ENCODE measurements at places on chromosomes 12 and 14.
A peak's percentile ranks its signal among the peaks of the same experiment; 100 is the strongest.

- DNase-seq, result peak; percentile 29
Observed at GRCh38 chr12:101939856-101940265, 62.5 kb downstream of the DRAM1 start.

DNA sequence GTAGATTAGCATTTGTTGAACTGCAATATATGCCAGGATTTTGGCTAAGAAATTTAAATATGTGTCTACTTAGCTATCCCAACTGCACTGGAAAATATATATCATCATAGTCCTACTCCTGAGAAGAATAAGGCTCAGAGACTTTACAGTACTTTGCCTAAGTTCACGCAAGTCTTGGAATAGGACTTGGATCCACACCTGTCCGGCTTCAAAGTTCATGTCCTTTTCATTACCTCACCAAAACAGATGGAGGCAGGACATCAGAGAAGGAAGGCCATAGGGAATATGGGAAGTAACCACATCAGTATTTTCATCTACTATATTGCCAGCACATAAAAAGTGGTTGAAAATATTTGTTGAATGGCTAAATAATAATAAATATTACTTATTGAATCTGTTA is 358.5 kb downstream of the PRKD1 start:
- DNase-seq, result no peak

DNA sequence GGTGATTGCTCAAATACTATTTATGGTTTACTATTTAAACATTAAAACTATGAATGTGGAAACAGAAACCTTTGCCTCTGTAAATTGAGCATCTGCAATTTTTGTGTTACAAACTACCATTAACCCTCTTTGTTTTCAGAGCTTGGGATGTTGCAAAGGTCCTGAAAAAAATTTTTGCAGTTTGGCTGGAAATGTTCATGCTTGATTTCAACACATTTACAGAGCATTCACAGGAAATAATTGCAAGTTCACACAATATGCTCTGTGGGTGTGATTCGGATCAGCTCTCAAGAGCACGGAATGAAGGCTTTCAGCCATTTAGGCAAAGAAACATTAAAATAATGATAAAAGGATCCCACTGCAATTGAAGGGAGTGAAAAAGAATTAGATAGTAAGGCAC is 232.9 kb downstream of the ATP23 start:
- no peak for DNase-seq

DNA sequence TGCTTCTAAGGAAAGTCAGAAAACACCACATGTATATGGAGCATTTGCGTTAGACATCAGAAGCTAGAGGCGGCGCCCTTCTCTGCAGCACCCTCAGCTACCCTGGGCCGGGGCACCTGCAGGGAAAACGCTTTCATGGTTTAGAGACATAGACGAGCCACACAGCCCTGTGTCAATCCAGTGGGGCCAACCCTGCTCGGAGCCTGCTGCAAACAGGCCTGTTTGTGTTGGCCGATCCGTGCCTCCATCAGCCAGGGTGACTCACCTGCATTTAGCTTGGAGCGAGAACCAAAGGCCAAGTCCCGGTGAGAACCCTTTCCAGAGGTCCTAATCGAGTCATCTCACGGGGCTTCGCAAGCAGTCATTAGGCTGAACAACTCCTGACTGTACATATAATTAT is 19.5 kb upstream of the FZD10 start:
- DNase-seq, result no peak

GRCh38 chr12:31658471-31659086 is 909 bp upstream of the ETFBKMT start:
- no peak for DNase-seq

- no peak for DNase-seq
Observed at GRCh38 chr12:93441081-93441616, 598 bp downstream of the UBE2N start.

GRCh38 chr14:102431751-102432150 is 69.0 kb downstream of the TECPR2 start:
- DNase-seq, result no peak

GRCh38 chr14:57388067-57388466 is 2.3 kb upstream of the NAA30 start:
- no peak for DNase-seq

DNA sequence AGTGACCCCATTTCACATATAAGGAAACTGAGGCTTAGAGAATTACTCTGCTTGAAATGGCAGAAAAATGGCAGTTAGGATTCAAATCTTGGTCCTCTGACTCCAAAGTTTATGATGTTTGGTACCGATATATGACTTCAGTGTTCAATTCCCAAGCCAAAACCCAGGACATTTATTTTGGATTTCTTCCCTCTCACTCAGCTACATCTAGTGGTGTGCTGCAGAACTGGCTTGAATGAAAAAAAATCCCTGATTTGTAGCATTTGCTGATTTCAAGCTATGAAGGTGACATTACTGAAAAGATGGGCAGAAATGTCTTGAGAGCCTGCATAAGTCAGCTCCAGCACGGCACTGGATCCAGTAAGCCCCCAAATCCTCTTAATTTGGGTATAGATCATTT is 106.4 kb downstream of the EFCAB11 start:
- DNase-seq, result no peak

DNA sequence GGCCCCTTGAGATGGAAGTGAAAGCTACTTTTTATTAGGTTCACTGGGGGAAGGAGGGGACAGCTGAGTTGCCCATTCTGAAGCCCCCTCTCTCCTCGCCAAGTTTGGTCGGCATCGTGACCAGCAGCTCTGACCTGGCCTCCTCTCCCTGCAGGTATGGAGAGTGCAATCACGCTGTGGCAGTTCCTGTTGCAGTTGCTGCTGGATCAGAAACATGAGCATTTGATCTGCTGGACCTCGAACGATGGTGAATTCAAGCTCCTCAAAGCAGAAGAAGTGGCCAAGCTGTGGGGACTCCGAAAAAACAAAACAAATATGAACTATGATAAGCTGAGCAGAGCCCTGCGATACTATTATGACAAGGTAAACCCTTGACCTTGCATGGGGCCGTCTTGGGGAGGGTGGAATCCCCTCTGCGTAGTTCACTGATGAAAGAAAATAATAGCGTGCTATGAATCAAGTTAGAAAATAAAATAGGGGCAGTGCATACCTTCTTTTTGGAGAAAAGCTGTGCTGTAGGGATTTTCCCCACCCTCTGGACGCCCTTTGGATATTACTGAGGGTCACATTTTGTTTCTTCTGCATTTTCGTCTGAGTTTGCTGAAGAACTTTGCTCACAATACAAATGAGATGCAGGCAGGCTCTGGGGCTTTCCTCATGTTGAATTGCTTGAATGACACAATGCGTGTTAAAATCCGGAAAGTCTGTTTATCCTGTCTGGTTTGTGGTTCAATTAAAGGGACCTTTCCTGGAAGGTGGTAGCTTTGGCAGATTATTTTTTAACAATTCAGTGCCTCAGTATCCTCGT is 29.4 kb downstream of the ELK3 start:
- DNase-seq, result no peak

- no peak for DNase-seq
Observed at GRCh38 chr12:16763901-16764300, 157.9 kb upstream of the LMO3 start.

GRCh38 chr14:93932642-93933041 is 5.5 kb downstream of the FAM181A start:
- DNase-seq, result no peak

GRCh38 chr14:103050935-103051334 is 6.4 kb downstream of the CDC42BPB start:
- no peak for DNase-seq

DNA sequence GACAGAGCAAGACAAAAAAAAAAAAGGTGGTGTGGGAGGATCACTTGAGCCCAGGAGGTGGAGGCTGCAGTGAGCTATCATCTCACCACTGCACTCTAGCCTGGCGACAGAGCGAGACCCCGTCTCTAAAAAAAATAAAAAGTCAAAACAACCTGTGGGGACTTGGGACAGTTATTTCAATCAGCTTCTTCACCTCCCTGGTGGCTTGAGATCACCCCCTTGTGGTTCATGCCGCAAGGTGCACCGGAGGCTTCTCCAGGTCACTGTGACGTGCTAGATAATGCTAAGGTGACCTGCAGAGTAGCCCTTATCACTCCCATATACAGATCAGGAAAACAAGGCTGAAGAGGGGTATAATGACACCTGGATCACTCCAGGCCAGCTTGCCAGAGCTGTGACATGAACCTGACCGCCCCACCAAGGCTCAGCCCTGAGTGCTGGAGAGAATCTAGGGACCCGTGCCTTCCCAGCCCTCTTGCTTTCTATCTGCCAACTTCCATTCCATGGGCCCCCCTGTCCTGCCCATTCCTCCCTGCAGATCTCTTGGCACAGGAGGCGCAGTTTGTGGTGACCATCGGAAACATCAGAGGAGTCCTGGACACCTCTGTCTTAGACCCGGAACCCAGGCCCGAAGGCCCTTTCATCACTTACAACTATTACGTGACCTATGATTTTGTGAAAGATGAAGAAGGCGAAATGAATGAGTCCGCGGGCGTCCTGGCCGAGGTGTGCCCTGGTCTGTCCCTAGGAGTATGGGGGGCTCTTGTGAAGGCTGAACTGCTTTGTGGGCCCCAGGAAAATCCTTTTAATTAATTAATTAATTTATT is 8.1 kb downstream of the LRRC43 start:
- no peak for DNase-seq

GRCh38 chr12:106140223-106140986 is 1.7 kb upstream of the NUAK1 start:
- no peak for DNase-seq

- DNase-seq, result no peak
Observed at GRCh38 chr12:111321317-111321716, 47.6 kb downstream of the PHETA1 start.

- DNase-seq, result peak; percentile 40
Observed at GRCh38 chr12:8697476-8698131, at the start of gene RIMKLB. RIMKLB (plus strand) TSS chr12:8697991; CDS start chr12:8713867, 15,876 bp downstream.

GRCh38 chr12:114746297-114747011 is 62.5 kb upstream of the TBX3 start:
- DNase-seq, result no peak

DNA sequence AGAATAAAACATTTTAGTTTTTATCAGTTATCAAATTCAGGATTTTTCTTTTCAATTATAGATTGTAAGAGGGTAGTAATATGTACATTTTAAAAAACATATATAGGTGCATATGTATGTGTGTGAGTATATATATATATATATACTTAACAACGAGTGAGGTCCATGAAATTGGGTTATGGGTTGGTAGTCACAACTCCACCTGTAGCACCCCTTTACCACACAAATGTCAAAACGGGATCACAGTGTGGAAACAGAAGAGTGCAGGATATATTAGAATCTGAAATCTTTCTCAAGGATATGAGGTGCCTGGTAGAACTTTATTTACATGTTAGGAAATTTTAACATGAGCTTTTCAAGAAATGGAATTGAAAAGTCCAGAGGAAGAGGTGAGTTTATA is 31.3 kb downstream of the MIA2 start:
- no peak for DNase-seq

DNA sequence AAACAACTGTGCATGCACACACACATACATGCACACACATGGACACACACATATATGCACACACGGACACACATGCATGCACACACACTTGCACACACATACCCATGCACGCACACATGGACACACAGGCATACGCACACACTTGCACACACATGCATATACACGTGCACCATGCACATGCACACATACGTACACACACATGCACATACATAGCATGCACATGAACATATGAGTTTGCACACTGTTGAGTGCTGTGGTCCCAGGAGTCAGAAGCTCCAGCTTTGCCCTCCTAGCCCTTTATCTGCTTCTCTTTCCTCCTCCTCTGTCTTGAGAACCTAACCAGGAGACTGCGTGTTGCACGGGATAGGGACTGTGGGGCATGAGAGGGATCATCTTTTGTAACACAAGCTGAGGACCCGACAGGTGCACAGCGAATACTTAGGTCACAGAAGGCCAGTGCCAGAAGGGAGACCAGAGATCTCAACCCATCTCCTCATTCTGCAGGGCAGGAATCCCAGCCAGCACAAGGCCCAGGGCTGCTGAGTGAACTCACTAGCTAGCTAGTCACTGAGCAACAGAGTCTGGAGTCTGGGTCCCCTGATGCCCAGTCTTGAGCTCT is 3.5 kb upstream of the LRTM2 start:
- no peak for DNase-seq

DNA sequence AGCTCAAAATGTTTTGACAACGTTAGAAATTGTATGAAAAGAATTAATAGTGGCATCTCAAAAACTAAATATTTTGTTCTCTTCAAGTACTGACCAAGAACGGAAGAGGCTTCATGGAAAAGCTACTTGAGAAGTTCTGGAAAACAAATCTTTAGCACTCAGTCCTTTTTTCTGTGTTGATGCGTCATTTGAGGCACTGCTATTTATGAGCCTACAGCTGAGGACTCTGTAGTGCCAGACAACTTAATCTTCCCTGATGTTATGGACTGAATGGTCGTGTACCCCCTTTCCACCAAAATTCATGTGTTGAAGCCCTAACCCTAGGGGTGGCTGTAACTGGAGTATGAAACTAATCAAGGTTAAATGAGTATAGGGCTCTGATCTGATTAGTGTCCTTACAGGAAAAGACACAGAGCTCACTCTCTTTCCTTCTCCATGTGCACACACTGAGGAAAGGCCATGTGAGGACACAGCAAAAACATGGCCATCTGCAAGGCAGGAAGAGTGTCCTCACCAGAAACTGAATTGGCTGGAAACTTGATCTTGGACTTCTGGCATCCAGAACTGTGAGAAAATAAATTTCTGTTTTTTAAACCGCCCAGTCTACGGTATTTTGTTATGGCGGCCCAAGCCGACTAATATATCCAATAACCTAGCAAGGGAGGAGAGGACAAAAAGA is 337.0 kb upstream of the CLEC14A start:
- DNase-seq, result no peak

DNA sequence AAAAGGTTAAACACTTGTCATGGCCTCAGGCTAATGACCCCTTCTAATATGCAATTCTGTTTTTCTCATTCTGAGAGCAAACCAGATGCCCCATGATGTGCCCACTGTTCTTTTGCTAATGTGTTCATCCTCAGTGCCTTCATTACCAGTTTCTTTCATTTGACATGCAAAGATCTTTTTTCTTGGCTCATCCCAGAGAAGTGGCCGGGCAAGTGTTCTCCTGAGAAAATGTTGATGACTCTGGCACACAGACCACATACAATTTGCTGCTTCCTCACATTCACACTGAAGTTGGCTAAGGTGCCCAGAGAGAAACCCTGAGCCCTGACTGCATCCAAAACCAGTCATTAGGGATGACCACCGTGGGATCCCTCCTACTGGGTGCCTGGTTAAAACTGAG is 833.3 kb downstream of the DIO2 start:
- DNase-seq, result no peak

Data from NCI-H2081 treated with DMSO at 0.1 percent for 48 hours (cell line).